ENCODE measurements at places on chromosomes 4 and X. TPM values are rescaled to one million over a fixed set of nuclear protein-coding genes. Genes with fewer than 3 reads are reported as not detected.

GRCh38 chr4:140049024-140049848 lies 104.7 kb downstream of the MAML3 start:
- H3K27ac ChIP-seq = peak overlapping the region; percentile 82
- H3K36me3 ChIP-seq = no peaks in the 10 kb centered on the region
- H3K4me1 ChIP-seq = peaks cover 11% of the 10 kb centered on the region
- peak; percentile 89 for DNase-seq

DNA sequence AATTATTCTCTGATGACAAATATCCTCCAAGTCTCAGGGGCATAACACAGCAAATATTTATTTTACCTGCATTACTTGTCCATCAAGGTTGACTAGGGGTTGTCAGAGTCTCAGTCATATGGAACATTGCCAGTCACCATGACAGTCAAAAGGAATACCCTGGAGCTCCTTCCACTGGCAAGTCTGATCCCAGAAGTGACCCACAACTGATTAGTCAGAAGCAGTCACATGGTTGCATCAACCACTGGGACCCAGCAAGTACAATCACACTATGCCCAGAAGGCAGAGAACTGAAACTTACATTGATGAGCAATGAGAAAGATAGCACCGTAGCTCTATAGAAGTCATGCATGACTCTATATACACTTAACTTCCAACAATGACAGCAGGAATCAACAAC lies 41.9 kb upstream of the SOD3 start:
- H3K4me3 ChIP-seq = no peak overlapping the region
- H3K27me3 ChIP-seq = no peaks in the 10 kb centered on the region
- no peak for DNase-seq

- H3K4me3 ChIP-seq = no peak overlapping the region
- H3K36me3 ChIP-seq = peaks cover 4% of the 10 kb centered on the region
- H3K4me1 ChIP-seq = no peaks in the 10 kb centered on the region
- no peak overlapping the region for H3K27ac ChIP-seq
- DNase-seq = no peak
These were observed 130.4 kb downstream of the LARP7 start for GRCh38 chr4:112767386-112767785.

- no peaks in the 10 kb centered on the region for H3K4me1 ChIP-seq
- no peaks in the 10 kb centered on the region for H3K27me3 ChIP-seq
- no peak for DNase-seq
These were observed 46.1 kb downstream of the MBNL3 start for GRCh38 chrX:132442691-132443090.

DNA sequence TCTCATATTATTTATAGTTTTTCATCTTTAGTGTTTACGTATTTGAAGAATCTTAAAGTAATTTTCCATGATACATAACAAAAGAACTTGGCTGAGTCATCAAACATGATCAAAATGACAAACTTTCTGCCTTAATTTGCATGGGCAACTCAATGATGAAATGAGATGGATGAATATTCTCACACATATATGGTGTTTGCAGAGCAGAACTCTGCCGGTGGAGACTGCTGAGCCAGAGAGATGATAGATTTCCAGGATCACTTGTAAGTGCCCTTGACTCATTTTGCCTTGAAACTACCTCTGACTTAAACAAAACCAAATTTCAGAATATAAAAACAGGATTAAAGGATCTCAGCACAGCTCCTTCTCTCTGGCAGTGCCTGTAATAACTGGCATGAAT lies 38.2 kb downstream of the TRPC3 start:
- no peak overlapping the region for H3K27ac ChIP-seq
- H3K4me1 ChIP-seq = no peaks in the 10 kb centered on the region
- no peak for DNase-seq
- no peak overlapping the region for H3K4me3 ChIP-seq

- no peak for DNase-seq
- H3K27me3 ChIP-seq = no peaks in the 10 kb centered on the region
- H3K4me1 ChIP-seq = no peaks in the 10 kb centered on the region
- H3K27ac ChIP-seq = no peak overlapping the region
These were observed 41.9 kb downstream of the BMP15 start for GRCh38 chrX:50952406-50952805.

DNA sequence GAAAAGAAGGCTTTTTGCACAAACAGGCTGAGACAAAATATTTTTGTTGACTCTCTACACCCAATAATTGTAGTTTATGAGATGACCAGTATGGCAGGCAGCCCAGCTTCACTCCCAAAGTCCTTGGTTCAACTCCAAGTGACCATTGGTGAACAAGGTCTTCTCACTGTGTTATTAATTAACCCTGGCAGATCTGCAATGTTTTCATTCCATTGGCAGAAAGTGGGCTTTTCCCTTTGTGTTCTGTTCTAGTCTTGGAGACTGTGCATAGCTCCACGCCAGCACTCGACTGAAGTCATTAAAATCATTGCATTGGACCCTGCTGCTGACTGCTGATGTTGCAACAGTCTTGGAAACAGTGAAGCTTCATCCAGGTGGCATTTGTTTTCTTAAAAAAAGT lies 277.3 kb upstream of the HAND2 start:
- DNase-seq = no peak
- no peaks in the 10 kb centered on the region for H3K27me3 ChIP-seq
- no peak overlapping the region for H3K4me3 ChIP-seq
- H3K4me1 ChIP-seq = no peaks in the 10 kb centered on the region
- no peaks in the 10 kb centered on the region for H3K36me3 ChIP-seq
- no peak overlapping the region for H3K27ac ChIP-seq

- H3K27ac ChIP-seq = no peak overlapping the region
- H3K4me3 ChIP-seq = no peak overlapping the region
These were observed 373.7 kb downstream of the AR start for GRCh38 chrX:67917421-67918010.

Gene GPM6B
- 73.9 TPM for total RNA-seq
